ENCODE measurements at places on chromosomes 6 and 20.
A peak's percentile ranks its signal among the peaks of the same experiment; 100 is the strongest.

GRCh38 chr6:43712579-43712978, 25.0 kb upstream of the MRPS18A start:
- no peak for DNase-seq

DNA sequence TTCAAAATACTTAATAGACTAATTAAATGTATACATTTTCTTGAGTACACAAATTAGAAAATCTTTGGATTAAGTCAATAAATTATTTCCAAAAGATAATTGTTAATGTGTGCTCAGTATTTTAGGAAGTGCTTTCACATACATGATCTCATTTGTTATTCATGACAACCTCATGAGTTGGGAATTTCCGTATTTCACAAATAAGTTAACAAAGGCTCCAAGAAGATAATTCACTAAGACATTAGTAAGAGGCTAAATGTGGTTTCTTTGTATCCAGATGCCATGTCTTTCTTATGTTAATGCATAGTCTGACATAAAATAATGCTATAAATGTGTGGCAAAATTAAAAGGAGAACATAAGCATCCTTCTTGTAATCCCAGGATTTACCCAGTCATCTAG, 79.5 kb upstream of the TCF21 start:
- no peak for DNase-seq

DNA sequence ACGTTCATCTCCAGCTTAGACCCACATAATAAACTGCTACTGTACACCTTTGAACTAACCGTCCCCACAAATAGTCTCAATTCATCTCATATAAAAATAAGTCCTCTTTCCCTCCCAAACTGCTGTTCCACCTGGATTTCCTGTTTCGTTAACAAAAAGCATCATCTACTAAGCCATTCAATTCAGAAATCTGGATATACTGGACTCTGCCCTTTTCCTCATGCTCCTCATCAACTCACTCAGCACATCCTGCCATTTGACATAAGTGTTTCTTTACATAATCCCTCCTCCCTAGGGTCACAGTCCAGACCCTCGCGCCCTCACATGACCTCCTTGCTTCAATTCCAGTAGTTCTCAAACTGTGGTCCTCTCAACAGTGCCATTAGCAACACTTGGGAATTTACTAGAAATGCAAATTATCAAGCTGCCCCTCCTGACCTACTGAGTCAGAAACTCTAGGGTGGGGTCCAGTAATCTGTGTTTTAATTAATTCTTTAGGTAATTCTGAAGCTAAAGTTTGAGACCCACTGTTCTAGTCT, 4.5 kb downstream of the MKKS start:
- DNase-seq = no peak

DNA sequence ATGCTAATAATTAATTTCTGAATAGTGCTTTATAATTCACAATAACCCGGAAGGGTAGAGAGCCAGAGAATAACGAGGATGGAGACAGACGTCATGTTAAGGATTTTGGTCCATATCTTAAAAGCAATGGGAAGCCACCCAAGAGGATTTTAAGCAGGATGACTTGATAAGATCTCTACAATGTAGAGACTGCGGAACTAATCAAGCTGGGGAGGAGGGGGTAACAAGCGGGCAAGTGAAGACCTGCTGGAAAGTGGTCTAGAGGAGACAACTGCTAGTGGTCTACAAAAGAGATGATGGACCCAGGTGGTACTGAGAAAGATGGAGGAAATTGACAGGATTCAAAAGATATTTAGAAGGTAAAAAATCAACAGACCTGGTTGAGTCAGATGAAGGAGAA, 7.2 kb downstream of the ZBTB2 start:
- no peak for DNase-seq

GRCh38 chr6:72944660-72945059, 280.6 kb downstream of the KHDC1L start:
- DNase-seq = no peak

DNA sequence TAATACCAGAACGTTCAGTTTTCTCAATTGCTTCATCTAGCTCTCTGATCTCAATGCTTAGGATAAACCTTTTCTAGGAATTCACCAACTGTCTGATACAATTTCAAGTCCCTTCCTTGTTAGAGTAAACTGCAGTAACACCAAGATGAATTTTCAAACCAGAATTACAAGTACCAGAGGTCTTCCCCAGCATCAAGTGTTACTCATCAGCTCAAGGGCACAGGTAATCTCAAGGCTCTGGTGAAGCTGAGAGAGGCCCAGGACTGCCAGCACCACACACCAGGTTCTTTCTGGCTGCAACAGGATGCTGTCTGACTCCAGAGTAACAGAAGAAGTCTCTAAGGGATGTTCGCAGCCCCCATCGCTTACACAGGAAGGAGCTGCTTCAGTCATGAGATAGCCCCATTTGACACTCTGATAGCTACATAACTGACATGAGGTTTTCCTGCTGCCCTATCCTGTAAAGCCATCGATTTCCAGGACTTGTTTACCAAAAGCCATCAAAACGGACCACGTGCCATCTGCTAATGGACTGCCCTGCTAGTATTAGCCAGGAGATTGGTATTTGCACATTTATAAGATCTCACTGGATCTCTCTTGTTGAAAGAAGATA, 549.4 kb downstream of the UTRN start:
- no peak for DNase-seq

GRCh38 chr6:125489579-125490285, 188.0 kb upstream of the HDDC2 start:
- no peak for DNase-seq

DNA sequence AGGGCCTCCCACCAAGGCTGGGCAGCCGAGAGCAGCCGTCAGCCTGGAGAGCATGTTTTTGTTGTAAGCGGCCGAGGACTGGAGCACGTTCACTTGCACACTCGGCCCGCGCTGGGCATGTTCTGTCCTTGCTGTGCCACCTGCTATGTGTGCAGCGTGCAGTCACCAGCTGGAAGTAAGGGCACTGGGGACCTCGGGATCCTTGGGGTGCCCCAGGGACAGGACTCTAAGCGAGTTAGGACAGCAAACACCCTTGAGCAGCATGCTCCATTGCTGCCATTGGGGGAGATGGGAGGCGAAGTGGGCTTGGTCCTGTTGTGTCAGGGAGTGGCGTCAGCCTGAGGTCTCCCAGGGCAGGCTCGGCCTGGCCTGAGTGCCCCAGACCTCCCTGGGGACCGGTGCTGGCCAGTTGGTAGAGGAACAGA, 18.6 kb downstream of the DYNLT1 start:
- no peak for DNase-seq

DNA sequence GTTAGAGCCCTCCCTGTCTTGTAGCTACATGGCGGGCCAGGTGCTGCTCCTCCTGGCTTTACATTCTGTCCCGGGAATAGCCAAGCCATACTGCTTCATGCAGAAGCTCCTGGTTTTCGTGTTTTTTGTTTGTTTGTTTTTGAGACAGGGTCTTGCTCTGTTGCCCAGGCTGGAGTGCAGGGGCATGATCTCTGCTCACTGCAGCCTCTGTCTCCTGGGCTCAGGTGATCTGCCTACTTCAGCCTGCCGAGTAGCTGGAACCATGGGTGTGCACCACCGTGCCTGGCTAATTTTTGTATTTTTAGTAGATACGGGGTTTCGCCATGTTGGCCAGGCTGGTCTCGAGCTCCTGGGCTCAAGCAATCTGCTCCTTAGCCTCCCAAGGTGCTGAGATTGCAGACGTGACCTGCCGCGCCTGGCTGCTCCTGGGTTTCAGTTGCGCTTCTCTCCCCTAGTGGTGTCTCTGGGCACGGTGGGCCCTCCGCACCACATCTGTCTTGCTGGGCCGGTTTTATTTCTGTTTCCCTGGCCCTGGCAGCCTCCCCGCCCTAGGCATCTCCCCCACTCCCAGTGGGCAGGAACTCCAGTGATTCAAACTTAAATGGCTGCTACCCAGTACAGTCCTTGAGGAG, 12.9 kb downstream of the CDYL start:
- DNase-seq = no peak

GRCh38 chr6:158284007-158284875, 28.0 kb upstream of the TULP4 start:
- peak; percentile 77 for DNase-seq

DNA sequence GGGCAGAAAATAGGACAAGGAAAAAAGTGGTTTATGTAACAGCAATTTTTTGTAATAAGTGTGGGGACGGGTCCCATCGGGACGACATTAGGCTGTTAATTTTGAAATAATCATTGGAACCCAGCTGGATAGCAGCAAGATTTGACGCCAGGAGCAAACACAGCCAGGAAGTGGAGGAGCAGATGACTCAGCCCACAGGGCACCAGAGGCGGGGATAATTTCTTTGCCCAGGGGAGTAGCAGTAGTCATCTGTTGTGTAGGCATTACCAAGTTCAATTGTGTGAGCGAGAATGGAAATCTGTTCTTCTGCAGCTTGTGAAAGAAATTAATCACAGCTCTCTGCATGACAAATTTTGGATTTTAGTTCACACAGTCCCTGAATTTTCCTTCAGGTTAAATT, 22.6 kb upstream of the RIN2 start:
- DNase-seq = peak; percentile 95

DNA sequence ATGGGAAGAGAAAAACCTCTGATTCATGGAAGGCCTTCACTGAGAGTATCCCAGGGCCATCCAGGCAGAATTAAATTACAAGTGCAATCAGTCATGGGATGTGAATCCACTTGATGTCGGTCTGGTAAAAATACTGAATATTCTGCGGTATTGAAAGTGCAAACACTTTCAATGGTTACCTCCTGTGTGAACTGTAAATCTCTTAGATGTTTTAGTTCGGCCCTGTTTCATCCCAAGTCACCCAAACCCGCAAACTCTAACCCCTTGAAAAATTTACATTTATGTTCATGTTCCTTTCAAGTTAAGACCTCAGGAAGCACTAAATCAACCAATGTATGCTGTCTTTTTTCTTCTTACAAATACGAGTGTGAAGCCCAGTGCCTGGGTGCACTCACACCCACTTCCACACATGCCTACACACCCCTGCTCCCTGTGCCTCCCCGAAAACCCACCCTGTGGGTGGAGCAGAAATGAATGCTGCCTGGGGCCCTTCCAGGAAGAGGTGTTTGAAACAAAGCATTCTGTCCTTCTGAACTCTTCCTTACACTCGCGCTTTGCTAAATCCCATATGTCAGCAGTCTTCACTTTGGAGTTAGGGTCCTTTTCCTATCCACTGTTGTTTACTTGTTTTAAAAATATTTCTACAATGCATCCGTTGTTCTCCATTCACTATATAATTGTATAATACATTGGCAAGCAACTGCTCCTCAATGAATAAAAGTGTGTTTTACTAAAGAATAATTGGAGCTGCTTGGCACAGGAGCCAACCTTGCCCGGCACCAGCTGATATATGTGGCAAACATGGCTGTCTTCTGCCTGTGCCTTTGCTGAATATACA, 62.7 kb downstream of the FYN start:
- no peak for DNase-seq

Measured in NB4 (cell line).